ENCODE measurements at places on chromosomes 11 and 22.

DNA sequence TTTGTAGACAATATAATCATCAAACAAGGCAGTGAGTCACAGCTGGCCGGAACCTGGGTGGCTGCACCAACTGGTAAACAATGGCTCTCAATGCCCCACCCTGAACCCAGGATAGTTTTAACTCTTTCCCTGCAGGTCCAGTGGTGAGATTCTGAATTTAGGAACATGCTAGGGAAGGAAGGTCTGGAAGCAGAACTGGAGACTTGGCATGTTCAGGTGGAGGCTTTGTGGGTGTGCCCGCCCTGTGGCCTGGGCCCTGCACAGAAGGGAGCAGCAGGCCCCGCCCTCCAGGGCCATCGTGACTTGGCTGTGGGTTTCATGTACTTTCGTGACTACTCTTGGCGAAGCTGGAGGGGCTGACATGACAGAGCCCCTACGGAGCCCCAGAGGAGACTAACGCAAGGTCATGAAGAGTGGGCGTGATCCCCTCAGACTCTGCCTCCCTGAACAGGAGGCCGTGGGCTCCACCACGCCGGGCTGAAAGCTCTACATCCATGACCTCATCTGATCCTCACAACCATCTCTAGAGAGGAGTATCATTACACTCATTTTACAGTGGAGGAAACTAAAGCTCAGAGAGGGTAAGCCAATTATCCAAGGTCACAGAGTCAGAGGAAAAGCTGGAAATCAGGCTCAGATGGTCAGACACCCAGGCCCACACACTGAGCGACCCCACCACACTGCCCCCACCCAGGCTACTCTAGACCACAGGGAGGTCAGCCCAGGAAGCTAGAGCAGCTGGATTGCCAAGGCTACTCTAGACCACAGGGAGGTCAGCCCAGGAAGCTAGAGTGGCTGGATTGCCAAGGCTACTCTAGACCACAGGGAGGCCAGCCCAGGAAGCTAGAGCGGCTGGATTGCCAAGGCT is 27.3 kb downstream of the MAFF start:
- DNase-seq: no peak

GRCh38 chr11:126403658-126404057 is 48.2 kb downstream of the ST3GAL4 start:
- DNase-seq: no peak

- DNase-seq: no peak
Measured at GRCh38 chr22:36145881-36146280, 14.7 kb downstream of the APOL3 start.

GRCh38 chr11:132719684-132720083 is 812.6 kb downstream of the OPCML start:
- no peak for DNase-seq

GRCh38 chr11:67442504-67443404 is 522 bp downstream of the CORO1B start:
- no peak for DNase-seq

DNA sequence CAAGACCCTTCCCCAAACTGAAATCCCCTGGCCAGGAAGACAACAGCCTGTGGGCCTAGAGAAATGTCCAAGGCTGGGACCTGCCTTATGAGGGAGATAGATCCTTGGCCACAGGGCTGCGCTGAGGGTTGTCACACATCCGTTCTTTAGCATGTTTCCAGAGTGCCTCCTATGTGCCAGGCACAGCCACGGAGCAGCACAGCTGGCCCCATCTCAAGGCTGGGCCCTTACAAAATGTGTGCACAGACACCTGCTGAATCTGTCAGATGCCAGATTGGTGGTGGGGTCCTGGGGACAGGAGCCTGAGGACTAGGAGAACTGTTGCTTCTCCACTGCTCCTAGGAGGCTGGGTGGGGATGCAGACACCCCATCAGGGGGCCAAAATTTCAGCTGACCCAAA is 11.2 kb downstream of the GRIK4 start:
- no peak for DNase-seq

DNA sequence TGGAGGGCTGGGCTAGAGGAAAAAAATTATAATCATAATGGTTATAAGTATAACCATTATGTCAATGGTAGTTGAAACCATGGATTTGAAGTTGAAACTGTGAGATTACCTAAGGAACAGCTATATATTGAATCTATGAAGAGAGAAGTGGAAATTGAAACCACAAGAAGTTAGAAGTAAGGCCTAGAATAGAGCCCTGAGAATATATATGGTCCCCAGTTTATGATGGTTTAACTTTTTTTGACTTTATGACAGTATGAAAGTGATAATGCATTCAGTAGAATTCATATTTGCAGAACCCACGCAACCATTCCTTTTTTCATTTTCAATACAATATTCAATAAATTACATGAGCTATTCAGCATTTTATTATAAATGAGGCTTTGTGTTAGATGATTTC is 15.0 kb downstream of the AASDHPPT start:
- no peak for DNase-seq

- peak; percentile 28 for DNase-seq
Measured at GRCh38 chr11:94897330-94897768, 76.0 kb downstream of the CWC15 start.

GRCh38 chr11:961921-962320 is 36.3 kb downstream of the AP2A2 start:
- DNase-seq: no peak

GRCh38 chr11:78205256-78205655 is 16.5 kb downstream of the USP35 start:
- no peak for DNase-seq

DNA sequence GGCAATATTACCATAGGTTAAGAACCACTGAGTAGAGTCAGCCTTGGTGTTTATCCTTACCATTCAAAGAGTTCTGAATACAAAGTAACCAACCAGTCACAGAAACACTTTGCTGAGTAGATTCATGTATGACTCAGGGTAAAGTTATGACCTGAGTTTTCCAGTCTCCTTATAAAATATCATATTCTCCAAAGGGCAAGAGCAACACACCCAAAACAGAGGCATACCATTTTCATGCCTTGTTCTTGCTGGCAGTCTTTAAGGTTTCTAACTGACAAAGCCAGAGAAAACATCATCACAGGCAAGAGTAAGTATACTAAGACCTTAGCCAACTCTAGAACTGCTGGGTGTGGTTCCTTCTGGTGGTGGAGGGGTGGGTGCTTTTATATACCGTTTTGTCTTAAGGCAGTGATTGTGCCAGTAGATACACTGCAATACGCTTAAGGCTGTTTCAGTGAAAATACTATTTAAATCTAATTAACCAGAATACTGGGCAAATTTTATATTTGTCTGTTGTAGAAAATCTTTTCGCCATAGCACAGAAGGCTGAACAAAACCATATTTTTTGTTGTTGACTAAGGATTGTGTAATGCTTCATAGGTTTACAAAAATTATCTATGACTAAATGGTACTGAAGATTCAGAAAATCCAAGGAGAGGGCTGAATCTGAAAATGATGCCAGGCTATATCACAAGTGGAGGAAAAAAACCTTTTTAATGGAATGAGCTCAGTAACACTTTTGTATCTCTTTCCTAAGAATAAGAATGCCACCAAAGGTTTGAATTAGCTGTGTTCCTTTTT is 3.0 kb downstream of the ATL3 start:
- no peak for DNase-seq

- DNase-seq: no peak
Measured at GRCh38 chr22:24593836-24594568, 1.1 kb upstream of the LRRC75B start.

- DNase-seq: no peak
Measured at GRCh38 chr11:129937592-129938238, 42.3 kb upstream of the NFRKB start.

DNA sequence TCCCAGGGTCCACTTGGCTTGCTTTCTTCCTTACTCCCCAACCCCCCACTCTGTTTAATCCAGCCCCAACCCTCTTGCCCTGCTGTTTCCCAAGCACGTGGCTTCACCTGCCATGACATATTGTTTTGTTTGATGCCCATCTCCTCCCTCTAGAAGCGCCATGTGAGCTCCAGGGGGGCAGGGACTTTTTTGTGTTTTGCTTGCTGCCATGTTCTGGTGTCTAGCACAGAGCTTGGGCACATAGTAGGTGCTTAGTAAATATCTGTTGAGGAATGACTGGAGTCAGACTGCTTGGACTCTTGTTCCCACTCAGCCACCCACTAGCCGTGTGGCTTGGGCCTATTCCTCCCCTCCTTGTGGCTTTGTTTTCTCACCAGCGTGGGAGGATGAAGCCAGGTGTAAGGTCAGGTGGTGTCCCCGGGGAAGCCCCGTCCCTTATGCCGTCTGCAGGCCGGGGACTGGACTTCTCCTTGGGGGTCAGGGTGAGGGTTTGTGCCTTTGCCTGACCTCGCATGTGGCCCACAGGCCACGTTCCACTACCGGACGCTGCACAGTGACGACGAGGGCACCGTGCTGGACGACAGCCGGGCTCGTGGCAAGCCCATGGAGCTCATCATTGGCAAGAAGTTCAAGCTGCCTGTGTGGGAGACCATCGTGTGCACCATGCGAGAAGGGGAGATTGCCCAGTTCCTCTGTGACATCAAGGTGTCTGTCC is 3.8 kb downstream of the AIP start:
- DNase-seq: no peak

DNA sequence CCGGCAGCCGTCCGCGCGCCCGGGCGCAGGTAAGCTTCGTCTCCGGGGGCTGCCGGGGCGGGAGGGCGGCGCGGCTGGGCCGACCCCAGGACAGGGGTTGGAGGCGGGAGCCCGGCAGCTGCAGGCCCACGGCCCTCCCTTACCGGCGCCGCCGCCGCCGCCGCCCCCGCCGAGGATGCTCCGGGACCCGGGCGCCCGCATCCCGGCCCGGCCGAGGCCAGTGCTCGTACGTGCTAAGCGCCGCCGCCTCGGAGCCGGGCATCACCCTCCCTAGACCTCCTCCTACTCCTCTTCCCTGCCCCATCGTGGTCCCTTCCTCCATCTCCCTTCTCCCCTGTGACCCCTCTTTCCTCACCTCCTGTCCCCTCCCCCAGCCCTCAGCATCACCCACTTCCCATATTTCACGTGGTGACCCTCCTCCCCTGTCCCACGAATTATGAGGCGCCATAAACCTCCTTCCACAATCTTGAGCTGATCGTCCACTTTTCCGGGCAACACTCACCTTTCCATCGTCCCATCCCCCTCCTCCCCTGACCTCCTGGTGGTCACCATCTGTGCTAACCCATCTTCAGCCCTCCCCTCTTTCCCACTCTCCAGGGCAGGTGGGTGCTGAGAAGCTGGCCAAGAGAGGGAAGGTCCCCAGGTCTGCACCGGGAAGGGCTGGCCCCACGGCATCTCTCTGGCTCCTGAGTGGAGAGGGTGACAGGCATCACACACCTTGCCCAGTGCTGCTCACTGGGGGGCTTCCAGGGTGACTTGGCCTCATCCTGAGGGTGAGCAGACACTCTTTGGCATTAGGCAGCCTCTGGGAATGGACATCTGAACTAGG is 612 bp downstream of the ASPHD2 start:
- no peak for DNase-seq

DNA sequence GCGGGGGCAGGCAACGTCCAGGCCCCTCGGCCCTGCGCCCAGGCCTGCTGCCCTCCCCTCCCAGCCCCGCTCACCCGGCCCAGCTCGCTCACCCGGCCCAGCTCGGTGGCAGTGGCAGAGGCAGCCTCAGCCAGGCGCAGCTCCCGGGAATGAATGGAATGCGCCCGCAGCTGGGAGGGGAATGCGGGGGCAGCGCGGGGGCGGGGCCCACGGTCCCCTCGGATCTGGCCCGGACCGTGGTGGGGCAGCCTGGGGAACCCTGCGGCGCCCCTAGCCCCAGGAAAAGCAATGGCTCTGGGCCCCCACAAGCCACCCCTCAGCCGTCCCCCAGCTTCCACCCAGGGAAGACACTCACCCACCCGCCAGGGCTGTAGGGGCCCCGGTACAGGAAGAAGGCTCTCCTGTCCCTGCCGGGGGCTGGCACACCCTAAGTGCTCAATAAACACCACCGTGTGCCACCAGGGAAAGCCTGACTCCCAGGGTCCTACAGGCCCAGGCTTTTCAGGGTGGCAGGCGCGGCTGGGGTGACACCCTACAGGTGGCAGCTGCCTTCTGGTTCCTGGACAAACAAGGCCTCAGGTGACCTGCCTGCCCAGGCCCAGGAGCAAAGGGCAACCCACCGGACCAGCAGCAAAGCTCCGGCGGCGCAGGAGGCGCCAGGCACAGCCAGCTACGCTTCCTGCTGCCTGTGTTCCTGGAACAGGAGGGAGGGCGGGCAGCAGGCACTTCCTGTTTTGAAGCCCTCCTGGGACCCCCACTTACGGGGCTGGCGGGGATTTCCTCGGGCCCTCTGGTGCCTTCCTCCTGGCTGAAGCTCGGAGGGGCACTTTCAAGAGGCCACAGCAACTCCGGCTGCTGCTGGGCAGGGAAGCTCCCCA is 13.8 kb downstream of the PLXNB2 start:
- DNase-seq: no peak

DNA sequence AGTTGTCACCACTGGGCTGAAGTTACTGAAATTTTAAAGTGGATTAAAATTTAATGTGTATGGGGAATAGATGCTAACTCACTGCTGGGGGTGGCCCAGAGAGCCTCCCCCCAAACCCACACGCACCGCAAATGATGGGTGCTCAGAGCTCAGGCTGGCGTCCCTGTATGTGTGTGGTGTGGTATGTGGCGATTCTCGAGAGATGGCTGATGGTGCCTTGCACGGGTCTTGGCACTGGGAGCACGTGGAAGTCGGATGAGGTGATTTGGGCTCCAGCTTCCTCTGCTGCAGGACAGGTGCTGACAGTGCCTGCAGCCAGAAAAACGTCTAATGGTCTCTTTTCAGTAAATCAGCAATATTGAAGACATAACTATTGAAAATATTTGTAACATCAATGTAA is 1473.3 kb downstream of the TBC1D22A start:
- DNase-seq: no peak

DNA sequence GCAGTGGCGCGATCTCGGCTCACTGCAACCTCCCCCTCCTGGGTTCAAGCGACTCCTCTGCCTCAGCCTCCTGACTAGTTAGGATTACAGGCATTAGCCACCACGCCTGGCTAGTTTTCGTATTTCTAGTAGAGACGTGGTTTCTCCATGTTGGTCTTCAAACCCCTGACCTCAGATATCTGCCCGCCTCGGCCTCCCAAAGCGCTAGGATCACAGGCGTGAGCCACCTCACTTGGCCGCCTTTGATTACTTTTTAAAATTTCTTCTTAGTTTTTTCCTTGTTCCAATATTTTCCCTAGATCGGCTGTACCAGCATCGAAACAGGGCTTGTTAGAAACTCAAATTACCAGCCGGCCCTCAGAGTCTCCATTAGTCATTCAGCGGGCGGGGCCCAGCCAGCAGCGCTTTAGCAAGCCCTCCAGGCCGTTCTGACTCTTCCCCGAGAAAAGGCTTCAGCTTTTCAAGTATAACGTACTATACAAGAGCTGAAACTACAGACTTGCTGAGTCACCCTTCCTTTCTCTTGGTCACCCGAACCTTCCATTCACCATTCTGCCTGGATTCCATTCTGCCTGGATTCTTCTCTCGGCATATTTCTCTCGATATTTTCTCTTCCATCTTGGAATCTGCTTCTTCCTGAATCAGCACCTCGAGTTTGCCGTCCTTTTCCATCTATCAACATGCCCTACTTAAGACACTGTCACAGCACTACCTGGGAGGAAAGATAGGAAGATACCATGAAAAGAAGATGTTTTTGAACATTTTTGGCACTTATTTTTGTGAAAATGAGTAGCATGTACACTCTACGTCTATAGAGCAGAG is 6.7 kb upstream of the CAPRIN1 start:
- peak; percentile 9 for DNase-seq
